ENCODE measurements at places on chromosomes 11 and 22. TPM values are rescaled to one million over a fixed set of nuclear protein-coding genes. Genes with fewer than 3 reads are reported as not detected.

DNA sequence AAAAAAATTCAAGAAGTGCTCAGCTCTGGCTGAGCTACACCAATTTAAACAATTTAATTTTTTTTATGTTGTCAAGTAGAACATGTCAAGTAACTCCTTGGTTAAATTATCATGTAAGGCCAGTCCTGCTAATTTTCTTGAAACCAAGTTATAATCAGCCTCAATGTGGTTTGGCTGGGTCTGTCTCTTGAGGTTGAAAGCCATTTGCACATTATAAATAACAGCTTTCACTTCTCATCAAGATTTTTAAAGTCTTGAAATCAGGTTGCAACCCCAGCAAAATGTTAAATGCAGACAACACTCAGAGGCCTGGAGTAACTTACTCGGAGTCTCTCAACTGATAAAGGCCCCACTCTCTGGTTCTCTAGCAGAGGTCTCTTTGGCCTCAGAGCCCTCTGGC is 324.4 kb downstream of the BRD1 start:
- H3K4me1 ChIP-seq, result no peaks in the 10 kb centered on the region
- no peak overlapping the region for H3K4me3 ChIP-seq
- no peaks in the 10 kb centered on the region for H3K36me3 ChIP-seq
- H3K27ac ChIP-seq, result no peak overlapping the region
- no peak for DNase-seq
- H3K27me3 ChIP-seq, result no peaks in the 10 kb centered on the region

The MTFP1 gene
- polyA plus RNA-seq, result 120 TPM

GRCh38 chr22:38112381-38112780 is 1.9 kb upstream of the BAIAP2L2 start:
- H3K27ac ChIP-seq, result no peak overlapping the region
- no peaks in the 10 kb centered on the region for H3K36me3 ChIP-seq
- no peak overlapping the region for H3K4me3 ChIP-seq
- peaks cover 8% of the 10 kb centered on the region for H3K4me1 ChIP-seq
- H3K27me3 ChIP-seq, result no peaks in the 10 kb centered on the region

The CCDC157 gene
- 8.4 TPM for polyA plus RNA-seq

DNA sequence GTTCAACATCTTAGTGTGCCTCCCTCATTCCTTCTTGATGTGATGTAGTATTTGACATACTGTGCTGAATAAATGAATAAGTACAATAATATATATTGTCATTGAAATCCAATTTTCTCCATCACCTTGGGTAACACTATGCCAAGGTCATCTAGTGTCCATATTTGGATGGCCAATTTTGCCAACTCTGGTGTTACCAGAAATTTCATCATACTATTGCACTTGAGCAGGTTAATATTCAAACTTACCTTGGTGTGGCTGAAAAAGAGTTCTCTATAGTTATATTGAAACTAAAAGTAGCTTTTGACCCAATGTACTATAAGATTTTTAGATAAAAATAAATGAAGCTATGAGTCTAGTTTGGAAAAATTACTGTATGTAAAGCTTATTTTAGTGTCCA is 98.2 kb upstream of the SLC6A5 start:
- H3K27me3 ChIP-seq, result no peaks in the 10 kb centered on the region
- H3K27ac ChIP-seq, result no peak overlapping the region
- DNase-seq, result no peak
- H3K4me1 ChIP-seq, result peaks cover 8% of the 10 kb centered on the region
- H3K4me3 ChIP-seq, result no peak overlapping the region

DNA sequence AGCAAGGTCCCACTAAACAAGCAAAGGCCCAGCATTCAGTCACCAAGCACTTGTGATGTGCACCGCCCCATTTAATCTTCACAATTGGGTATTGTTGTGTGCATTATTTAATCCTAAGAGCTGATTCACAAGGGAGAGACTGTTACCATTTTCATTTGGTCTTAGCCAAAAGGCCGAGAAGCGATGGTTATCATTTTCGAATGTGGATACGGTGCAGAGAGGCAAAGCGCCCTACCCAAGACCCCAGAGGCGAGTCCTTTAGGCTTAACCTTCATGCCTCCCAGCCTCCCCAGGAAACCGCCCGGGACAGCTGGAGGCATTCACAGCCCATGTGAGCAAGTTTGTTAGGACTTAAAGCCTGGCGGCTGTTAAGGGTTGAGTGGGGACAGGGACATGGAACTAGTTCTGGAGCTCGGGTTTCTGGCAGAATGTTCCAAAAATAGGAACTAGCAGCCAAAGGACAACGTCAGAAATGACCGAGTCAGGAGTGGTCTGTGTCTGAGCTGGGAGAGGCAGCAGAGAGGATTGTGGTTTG is 13.0 kb upstream of the UPK3A start:
- peaks cover 10% of the 10 kb centered on the region for H3K27me3 ChIP-seq
- no peak for DNase-seq

The ANO1 gene
- polyA plus RNA-seq, result 4.7 TPM

DNA sequence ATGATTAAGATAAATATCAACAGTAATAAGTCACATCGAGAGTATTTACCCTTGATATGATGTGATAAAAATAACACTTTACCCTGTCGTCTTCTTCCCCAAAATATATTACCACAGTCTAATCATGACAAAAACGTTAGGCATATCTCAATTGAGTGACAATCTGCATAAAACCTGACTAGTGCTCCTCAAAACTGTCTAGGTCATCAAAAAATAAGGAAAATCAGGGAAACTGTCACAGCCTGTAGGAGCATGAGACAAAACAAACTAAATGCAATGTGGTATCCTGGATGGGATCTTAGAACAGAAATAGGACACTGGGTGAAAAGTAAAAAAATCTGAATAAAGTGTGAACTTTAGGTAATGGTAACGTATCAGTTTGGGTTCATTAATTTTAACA is 19.4 kb upstream of the ANO5 start:
- no peaks in the 10 kb centered on the region for H3K27me3 ChIP-seq
- no peak overlapping the region for H3K27ac ChIP-seq
- H3K36me3 ChIP-seq, result no peaks in the 10 kb centered on the region

GRCh38 chr11:72576243-72576595 is 98.0 kb downstream of the PDE2A start:
- no peaks in the 10 kb centered on the region for H3K4me1 ChIP-seq
- H3K27ac ChIP-seq, result no peak overlapping the region
- H3K4me3 ChIP-seq, result no peak overlapping the region
- no peaks in the 10 kb centered on the region for H3K27me3 ChIP-seq

DNA sequence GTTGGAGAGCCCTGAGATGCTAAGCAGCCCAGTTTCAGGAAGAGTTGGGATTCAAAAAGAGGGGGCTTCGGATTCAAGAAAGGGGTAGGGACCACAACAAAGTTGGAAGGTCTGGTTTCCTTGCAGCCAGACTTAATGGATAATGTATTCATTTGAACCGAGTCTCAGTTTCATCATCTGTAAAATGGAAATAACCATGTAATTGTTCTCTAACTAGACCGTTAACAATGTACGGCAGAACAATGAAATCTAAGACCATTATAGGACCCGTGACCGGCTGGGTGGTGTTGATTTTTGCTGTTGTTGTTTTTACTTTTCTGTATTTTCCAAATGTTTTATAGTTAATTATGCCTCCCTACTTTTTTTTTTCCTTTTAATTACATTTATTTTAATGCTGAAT is 6.4 kb upstream of the MRPL48 start:
- no peaks in the 10 kb centered on the region for H3K36me3 ChIP-seq
- H3K27me3 ChIP-seq, result no peaks in the 10 kb centered on the region
- no peak overlapping the region for H3K27ac ChIP-seq
- H3K4me3 ChIP-seq, result no peak overlapping the region

- H3K36me3 ChIP-seq, result peaks cover 74% of the 10 kb centered on the region
- no peaks in the 10 kb centered on the region for H3K27me3 ChIP-seq
- H3K27ac ChIP-seq, result no peak overlapping the region
- DNase-seq, result no peak
- no peaks in the 10 kb centered on the region for H3K4me1 ChIP-seq
Measured at GRCh38 chr22:29528144-29528543, 25.4 kb downstream of the THOC5 start.

DNA sequence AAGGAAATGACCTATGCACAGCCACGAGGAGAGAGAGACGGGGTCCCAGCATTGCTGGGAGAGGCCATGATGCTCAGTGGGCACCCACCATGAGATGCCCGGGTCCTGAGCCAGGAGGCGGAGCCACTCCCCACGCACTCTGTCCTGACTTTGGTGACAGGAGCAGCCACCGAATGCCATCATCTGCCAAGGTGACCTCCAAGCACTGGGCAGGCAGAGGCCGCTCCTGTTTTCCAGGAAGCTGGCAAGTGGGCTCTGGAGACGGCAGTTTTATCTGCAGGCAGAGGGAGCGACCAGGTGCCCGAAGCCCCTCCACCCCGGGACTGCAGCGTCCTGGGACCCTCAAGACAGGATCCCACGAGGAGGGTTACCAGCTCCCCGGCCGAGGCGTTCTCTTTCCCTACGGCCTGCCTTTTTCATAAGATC is 453.9 kb downstream of the BRD1 start:
- H3K4me3 ChIP-seq, result no peak overlapping the region
- H3K36me3 ChIP-seq, result no peaks in the 10 kb centered on the region
- no peaks in the 10 kb centered on the region for H3K27me3 ChIP-seq
- peaks cover 8% of the 10 kb centered on the region for H3K4me1 ChIP-seq
- DNase-seq, result no peak
- H3K27ac ChIP-seq, result no peak overlapping the region

- H3K4me1 ChIP-seq, result no peaks in the 10 kb centered on the region
- H3K27ac ChIP-seq, result no peak overlapping the region
- H3K4me3 ChIP-seq, result no peak overlapping the region
- DNase-seq, result no peak
- no peaks in the 10 kb centered on the region for H3K27me3 ChIP-seq
- H3K36me3 ChIP-seq, result no peaks in the 10 kb centered on the region
Measured at GRCh38 chr11:109196016-109196415, 226.0 kb upstream of the C11orf87 start.

DNA sequence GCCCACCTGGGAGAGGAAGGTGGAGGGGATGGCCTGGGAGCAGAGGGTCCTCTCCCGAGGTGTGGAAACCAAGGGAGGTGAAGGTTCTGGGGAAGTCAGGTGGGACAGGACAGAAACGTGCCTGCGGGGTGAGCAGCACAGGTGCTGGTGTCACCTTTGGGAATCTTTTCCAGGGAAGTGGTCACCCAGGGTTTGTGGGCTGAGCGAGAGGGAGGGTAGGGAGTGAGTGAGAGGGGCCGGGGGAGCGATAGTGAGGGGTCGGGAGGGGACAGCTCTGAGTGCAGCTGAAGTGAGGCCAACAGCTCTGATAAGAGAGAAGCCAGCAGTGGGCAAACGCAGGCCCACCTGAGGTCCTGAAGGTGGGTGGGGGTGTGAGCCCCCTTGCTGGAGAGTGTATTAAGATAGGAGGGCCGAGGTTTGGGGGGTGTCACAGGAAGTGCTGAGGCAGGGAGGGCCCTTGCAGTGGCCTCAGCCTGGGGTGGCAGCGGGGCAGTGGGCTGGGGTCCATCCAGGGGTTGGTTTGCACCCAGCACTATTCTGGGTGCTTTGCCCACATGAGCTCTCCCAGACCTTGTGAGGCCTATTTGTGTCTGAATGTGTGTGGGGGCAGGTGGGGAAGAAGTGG is 1.6 kb upstream of the SHANK3 start:
- peaks cover 3% of the 10 kb centered on the region for H3K27me3 ChIP-seq
- H3K27ac ChIP-seq, result no peak overlapping the region
- no peak for DNase-seq
- no peak overlapping the region for H3K4me3 ChIP-seq
- peaks cover 12% of the 10 kb centered on the region for H3K4me1 ChIP-seq

DNA sequence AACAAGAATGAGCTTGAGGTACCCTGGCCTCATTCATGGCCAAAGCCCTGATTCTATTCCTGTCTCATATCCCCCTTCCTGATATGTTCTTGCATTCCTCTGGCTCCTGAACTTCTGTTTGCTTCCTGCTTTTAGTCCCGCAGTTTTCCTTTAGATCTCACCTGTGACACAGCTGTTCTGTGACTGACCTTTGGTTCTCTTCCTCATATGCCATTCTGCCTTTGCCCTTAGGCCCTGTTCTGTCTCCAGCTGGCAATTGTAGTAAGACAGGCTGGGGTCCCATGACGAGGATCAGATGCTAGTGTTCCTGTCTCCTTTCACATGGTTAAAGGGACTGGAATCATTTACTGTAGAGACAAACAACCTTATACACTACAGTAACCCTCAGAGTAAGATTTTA is 59.0 kb upstream of the PDE3B start:
- no peak for DNase-seq
- no peaks in the 10 kb centered on the region for H3K4me1 ChIP-seq
- H3K4me3 ChIP-seq, result no peak overlapping the region

DNA sequence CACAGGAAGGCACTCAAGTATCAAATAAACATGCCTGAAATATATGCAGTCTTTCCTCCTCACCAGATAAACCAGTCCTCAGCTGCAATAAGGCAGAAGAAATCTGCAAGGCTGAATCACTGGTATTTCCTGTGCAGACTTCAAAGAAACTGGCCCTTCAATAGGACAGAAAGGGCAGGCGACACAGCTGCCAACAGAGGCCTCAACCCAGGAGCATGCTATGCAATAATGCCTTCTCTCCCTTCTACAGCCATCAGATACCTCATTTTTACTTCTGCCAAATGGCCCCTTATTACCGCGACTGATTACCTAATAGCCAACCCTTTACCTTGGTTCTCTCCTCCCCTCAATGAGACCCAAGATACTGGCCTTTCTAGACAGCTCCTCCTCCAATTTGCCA is 8.0 kb downstream of the NUMA1 start:
- H3K4me1 ChIP-seq, result peaks cover 3% of the 10 kb centered on the region
- H3K27me3 ChIP-seq, result no peaks in the 10 kb centered on the region
- H3K27ac ChIP-seq, result no peak overlapping the region
- DNase-seq, result no peak

The RIMBP3C gene
- 0.20 TPM for polyA plus RNA-seq

- no peaks in the 10 kb centered on the region for H3K27me3 ChIP-seq
- peaks cover 2% of the 10 kb centered on the region for H3K4me1 ChIP-seq
- H3K27ac ChIP-seq, result no peak overlapping the region
- H3K36me3 ChIP-seq, result no peaks in the 10 kb centered on the region
- DNase-seq, result no peak
- no peak overlapping the region for H3K4me3 ChIP-seq
Measured at GRCh38 chr11:35235936-35236666, 97.1 kb downstream of the CD44 start.

The LYVE1 gene
- polyA plus RNA-seq, result not detected

- H3K27ac ChIP-seq, result no peak overlapping the region
- H3K4me3 ChIP-seq, result no peak overlapping the region
- no peak for DNase-seq
- peaks cover 7% of the 10 kb centered on the region for H3K4me1 ChIP-seq
- H3K36me3 ChIP-seq, result no peaks in the 10 kb centered on the region
- H3K27me3 ChIP-seq, result no peaks in the 10 kb centered on the region
Measured at GRCh38 chr11:113461639-113462038, 13.6 kb downstream of the DRD2 start.

The PYGM gene
- polyA plus RNA-seq, result 15.2 TPM

The SEC14L2 gene
- 1.8 TPM for polyA plus RNA-seq
